ENCODE measurements at places on chromosomes 5 and 9.

DNA sequence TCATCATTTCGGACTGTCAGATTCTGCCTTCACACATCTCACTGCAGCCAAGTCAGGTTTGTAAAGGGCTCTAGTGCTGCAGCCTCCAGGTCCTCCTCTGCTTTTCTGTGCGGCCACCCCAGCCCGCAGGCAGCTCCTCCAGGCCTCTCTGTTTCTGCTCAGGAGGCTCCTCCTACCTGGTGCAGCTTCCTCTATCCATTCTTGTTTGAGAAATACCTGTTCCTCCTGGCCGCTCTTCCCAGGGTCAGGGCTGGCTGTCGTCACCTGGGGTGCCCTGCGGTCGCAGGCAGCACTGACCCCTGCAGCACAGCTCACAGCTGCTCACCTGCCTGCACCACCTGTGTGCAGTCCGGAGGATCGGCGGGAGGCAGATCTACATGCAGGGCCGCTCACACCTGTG is 387.7 kb upstream of the IRX4 start:
- DNase-seq: no peak

- no peak for DNase-seq
Observed at GRCh38 chr9:108105885-108106284, 616.3 kb upstream of the KLF4 start.

DNA sequence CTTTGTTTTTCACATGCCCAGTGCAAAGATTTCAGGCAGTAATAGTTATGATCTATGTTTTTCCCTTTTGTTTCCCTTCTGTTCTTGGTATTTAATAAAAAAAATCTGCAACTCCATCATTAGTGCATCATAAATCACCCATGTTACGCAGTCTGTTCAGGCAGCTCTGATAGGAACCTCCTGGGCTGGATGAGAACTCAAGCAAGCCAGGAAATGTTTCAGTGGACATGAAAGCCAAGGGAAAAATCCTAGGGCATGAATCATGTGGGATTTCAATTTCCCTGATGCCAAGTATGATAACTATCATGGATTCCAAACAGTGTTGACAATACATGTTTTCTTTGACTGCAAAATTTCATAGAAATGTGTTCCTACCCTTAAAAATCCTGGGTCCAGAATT is 119.7 kb upstream of the TARS1 start:
- DNase-seq: no peak

DNA sequence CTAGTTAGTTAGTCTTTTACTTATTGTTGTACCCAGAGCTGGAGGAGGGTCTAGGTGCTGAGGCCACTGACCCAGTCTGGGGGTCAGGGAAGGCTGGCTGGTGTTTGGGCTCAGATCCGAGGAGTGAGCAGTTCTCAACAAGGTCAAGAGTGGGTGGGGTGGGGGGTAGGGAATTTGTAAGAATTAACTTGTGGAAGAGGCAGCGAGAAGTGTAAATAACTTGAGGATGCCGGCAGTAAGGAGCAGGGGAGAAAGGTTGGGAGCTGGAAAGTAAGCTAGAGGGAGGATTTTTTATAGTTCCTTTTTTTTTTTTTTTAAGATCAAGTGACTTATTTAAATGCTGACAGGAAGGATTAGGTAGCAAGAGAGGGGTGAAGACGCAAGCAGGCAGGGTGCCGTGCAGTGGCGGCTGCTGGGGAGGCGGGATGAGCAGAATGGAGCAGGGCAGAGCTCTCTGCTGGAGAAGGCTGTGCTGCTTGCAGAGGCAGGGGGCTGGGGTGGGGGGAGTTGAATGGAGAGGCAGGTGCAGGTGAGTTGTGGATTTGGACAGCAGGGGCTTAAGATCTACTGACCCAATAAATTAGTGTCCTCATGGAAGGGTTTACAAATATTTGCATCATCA is 35.3 kb upstream of the SMIM32 start:
- no peak for DNase-seq

Data from CD4-positive, alpha-beta T cell treated with Interleukin-1 beta for 1 hour (primary cell).